ENCODE measurements at places on chromosomes 2 and 18.
A peak's percentile ranks its signal among the peaks of the same experiment; 100 is the strongest.

- DNase-seq = no peak
These were observed 266.5 kb downstream of the KLHL29 start for GRCh38 chr2:23651187-23652080.

DNA sequence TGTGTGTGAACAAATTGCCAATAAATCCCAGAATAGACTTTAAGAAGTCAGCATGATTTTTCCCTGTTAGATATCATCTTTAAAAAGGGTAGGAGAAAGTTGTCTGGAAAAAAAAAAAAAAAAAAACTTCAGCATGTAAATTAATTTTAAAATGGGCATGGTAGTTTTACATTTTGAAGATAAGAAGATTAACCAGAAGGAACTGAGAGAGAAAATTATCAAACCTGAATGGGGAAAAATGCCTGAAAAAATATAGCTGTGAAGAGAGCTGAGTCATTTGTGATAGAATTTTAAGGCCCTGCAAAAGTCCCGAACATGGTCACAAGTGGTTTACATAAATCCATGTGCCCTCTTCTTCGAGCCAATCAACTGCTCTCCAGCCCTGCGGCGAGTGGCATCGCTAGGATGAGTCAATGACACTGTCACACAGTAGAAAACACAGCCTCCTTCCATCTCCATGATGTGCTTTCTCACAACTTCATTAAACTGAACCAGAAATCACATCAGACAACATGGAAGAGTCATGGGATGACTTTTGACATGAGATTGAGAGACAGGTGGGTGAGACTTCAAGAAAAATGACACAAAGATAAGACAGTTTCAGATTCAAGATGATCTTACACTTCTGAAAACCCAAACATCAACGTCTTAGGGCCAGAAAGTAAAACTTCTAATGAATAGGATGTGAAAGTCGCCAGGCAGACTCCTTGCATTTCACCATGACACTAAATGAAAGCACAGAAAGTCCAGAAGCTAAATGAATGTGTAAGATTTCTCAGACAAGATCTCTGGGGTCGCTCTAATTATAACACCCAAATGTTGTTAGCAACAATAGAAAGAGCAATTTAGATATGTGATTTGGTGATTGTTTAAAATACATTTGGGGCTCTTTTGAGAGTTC is 273.0 kb upstream of the ID2 start:
- DNase-seq = no peak

- no peak for DNase-seq
These were observed 2.3 kb downstream of the EGR4 start for GRCh38 chr2:73291093-73291460.

DNA sequence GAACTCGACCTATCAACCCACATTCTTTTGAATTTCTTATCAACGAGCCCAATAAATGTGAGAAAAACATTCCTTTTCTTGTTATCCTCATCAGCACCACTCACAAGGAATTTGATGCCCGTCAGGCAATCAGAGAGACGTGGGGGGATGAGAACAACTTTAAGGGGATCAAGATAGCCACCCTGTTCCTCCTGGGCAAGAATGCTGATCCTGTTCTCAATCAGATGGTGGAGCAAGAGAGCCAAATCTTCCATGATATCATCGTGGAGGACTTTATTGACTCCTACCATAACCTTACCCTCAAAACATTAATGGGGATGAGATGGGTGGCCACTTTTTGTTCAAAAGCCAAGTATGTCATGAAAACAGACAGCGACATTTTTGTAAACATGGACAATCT is 378.2 kb downstream of the STK39 start:
- no peak for DNase-seq

DNA sequence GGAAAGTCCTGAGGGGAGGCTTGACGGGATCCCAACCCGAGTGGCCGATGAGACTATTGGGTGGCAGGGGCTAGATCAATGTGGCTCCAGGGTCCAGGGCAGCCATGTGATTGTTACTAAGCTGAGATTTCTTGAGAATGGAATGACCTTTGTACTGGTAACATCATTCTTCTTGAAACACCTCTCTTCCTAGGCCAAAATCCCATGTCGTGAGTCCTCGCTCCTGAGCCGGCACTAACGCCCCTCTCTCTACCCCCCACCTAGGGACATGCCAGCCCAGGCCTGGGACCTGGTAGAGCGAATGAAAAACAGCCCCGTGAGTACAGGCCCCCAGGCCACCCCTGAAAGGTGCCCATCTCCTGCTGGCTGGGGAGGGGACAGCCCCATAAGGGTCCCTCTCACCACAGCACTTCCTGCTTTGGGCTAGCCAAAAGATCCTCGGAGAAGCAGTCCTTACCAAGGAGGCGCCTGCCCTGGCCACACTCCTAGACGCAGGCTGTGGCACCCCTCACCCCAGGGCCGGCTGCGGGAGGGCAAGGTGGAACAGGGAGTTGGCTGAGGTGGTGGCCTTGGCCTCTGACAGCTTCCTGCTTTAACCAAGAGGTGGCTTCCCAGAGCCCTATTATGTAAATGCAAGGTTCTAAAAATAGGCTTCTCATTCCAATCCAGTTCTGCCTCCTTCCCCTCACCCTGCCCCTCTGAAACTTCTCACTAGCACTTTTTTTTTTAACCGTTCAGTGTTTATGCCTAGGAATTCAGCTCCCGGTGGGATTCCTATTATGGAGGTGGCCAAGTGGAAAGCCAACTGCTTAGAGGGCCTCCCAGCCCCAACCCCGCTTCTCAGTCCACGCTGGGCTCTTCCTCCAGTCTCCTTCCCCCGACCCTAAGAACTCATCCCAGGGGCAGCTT is 126.6 kb upstream of the PPP1CB start:
- no peak for DNase-seq

DNA sequence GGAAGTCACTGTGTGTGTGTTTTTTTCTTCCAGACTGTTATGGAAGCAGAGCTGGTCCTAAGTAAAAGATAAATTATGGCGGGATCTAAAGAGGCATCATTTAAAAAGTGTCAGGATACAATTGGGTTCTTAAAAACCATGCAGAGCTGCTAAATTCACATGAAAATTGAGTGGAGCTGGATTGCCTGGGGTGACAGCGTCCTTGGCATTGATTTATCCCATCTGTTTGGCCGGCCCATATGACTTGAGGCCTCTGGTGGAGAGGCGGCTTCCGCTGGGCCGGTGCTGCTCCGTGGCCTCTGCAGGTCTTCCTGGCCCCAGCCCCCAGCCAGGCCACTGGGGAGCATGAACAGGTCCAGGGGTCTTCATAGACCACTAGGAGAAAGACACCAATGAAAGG is 165.5 kb downstream of the GLI2 start:
- DNase-seq = no peak

DNA sequence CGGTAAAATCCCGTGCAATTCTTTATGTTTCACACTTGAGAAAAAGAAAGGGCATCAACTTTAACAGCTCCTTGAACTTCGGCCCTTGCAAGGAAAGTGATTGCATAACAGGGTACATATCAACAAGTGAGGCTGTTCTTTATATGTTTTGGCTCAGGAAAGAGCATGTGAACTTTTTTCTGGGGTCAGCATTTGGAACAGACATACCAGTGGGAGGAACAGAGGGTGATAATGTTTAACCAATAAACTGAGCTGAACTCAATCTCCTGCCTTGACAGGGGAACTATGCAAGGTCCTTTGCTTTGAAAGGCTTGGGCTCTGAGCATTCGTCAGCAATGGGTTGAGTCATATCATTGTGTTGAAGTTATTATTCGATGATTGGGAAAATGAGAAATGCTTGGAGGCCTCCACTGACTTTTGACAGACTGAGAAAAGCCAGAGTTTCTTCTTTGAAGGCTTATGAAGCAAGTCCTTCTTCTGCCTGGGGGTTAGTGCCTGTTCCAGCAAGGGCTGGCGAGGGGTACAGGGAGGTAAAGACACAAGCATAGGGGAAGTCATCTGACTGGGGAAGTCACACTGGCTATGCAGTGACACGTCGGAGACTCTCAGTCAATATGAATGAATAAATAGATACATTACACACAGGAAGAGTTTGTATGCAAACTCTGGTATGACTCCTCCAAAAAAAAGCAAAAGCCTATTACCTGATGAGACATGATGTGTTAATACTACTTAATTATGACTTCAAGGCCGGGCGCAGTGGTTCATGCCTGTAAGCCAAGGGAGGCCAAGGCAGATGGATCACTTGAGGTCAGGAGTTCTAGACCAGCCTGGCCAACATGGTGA is 57.2 kb downstream of the CYB5A start:
- DNase-seq = no peak

- no peak for DNase-seq
These were observed 42.9 kb downstream of the PLA2R1 start for GRCh38 chr2:160019374-160020090.

- no peak for DNase-seq
These were observed 43.6 kb downstream of the TSPYL6 start for GRCh38 chr2:54212456-54212855.

DNA sequence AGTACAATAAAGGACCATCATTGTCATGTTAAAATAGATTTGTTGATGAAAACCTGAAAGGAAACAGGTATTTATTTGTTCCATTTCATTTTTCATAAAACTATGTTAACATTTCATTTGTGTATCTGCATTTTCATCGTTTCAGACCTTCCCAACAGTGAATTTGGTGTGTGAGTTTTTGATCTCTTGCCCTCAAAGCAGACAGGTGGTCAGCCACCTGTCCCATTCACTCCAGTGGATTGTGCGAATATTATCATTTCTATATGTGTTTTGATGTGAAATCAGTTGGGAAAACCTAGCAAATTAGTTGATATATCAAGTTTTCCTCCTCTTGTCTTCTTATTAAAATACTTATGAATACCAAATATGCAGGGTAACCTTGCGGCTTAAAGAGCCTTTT is 25.4 kb upstream of the ATP5MC3 start:
- no peak for DNase-seq

- DNase-seq = no peak
These were observed 18.9 kb downstream of the LTBP1 start for GRCh38 chr2:32965523-32966171.

- DNase-seq = no peak
These were observed 9.0 kb downstream of the FOXI3 start for GRCh38 chr2:88443353-88443938.

GRCh38 chr18:44729631-44730101 is 49.0 kb downstream of the SETBP1 start:
- no peak for DNase-seq

GRCh38 chr2:205461678-205462665 is 220.3 kb upstream of the NRP2 start:
- no peak for DNase-seq

DNA sequence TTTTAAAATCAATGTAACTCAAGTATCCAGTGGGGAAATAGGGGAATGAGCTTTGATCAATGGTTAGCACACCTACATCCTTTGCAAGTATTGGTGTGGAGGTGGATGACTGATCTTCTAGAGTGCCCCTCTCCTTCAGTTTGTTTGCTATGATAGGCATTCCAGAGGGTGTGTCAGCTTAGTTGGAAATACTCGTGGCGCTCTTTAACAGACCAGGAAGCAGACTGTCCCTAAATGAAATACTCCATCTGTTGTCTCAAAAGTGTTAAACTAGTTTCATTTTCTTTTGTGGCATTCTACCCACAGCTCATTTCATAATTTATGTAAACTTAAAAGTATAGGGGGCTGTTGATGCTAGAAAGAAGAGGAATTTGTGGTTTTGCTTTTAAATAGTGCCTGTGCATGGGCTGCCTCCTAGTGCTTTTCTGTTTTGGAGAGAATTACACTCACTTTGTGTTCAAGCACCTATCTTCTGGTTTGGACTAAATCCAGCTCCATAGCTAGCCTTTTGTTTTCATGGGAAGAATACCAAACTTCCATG is 66.2 kb downstream of the STAT1 start:
- DNase-seq = peak; percentile 45

DNA sequence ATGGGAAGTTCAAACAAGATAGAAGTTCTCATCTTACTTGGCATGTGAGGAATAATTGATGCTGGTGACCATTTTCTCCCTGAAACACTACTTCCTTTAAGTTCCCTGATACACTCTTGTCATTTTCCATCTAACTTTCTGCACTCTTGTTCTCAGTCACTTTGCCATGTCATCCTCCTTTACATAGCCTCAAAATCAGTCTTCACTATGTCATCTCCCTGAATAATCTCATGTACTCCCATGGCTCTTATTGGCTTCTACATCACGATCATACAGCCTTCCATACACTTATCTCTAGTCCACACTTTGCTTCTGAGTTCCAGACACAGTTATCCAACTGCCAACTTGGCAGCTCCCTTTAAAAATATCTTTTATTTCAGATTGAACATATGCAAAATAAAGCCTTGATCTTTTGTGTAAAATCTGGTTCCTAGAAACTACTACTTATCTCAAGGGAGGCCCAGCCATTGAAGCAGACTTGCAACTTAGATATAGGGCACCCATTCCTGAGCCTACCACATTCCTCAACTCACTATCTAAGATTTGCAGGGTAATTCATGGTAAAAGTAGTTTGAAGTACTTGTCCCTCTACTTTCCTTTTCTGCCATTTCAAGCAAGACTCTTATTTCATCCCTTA is 1070.2 kb upstream of the NXPH2 start:
- no peak for DNase-seq

DNA sequence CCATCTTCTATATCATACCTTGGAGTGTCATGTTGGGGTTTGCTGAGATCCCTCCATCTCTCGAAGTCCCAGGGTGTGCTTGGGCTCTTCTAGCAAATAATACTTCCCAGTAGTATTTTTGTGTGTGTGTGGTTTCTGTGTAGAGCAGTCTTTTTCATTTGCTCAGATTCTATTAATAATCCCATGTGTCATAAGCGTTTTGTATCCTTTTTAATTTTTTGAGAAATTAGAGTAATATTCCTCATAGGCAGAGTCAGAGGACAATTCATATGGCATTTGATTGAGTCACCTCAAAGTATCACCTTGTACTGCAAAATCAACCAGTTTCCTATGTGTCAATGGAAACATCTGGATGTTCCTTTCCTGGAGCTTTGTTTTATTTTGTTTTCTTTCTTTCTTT is 37.4 kb upstream of the PPP1R1C start:
- DNase-seq = no peak

GRCh38 chr18:69981948-69982347 is 34.3 kb upstream of the CD226 start:
- no peak for DNase-seq

DNA sequence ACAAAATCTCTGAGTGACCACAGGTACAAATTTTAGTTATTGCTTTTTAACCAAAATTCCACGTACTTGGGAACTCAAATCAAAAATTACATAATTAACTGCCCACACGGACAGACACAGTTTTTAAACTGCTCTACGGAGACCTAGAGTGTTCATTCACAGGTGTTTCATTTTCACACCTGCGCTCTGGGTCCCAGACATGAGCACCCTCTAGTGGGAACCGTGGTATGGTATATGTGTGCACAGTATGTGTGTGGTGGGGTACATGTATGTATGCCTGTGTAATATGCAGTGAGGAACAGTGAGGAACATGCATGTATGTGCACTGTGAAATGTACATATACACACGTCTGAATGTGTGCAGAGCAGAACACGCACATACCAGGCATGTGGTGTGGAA is 65.0 kb downstream of the PPP4R1 start:
- DNase-seq = no peak

DNA sequence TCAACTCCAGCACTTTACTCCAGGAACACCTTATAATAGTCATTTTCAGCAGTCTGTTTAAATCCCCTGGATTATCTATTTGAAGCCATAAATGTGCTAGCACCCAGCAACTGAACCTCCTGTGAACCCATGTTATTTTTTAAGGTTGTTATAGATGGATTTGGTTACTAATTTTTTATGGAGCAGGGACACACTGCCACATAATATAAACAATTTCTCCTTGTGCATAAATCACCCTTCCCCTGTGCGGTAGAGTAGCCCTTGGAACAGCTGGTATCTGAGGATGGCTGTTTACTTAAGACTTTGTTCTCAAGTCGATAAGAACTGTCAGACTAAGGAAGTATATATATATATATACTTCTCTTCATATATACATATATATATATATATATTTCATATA is 367.4 kb downstream of the EPHA4 start:
- no peak for DNase-seq

GRCh38 chr2:60352491-60353405 is 200.7 kb downstream of the BCL11A start:
- DNase-seq = no peak
